A172 (cell line): ENCODE measurements at places on chromosomes 1 and 21. TPM values are rescaled to one million over a fixed set of nuclear protein-coding genes. Genes with fewer than 3 reads are reported as not detected.
A peak's percentile ranks its signal among the peaks of the same experiment; 100 is the strongest.

Gene H6PD
- 8.6 and 10.2 TPM in 2 replicates for total RNA-seq

Gene TINAGL1
- 178 and 257 TPM in 2 replicates for total RNA-seq

DNA sequence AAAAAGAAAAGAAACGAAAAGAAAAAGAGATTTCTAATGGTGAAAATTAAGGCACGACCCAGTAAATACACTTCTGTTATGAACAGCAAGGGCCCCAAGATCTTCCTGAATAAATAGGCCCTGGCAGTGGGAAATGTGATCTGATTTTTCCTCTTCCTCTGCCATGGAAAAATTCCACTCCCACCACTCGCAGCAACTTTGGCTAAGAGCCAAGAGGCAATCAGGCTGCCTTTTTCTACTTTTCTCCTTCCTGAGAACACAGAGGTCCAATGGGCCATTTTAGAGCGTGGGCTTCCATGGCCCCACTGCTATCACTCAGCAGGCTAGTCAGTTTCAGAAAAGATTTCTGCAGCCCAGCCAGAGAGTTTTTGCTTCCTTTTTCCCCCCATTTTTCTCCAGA is 33.7 kb upstream of the AK4 start:
- DNase-seq: no peak

Gene PRR9
- not detected in 2 replicates for total RNA-seq

DNA sequence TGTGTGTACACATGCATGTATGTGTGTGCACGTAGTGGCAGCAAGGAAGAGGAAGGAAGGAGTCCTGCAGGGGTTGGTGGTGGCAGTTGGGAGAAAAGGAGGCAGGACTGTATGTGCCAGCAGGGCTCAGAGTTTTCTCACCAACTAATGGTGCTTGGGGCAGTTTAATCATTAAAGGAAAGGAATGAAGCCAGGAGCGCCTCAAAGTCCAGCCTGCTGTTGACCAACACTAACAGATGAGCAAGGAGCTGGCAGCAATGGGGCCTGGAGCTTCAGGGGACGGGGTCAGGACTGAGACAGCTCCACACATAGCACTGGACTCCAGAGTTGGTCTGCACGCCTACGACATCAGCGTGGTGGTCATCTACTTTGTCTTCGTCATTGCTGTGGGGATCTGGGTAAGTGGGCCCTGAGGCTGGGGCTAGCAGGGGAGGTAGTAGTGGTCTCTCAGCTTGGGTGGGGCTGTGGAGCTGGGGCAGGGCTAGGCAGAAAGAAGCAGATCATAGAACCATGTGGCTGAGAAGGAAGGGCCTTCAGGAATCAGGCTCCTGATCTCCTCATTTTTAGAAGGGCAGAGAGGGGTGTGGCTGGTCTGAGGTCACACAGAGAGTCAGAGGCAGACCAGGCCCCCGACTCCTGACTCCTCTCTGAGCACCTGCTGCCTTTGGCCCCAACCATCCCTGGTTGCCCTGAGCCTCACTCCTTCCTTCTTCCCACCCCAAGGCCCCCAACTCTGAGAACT is at the start of gene SLC5A9:
SLC5A9 (plus strand) TSS at position 216 of the 742 bp plus-strand sequence; CDS start at position 237, 21 bp downstream.
- no peak for DNase-seq

Gene DMBX1
- 0.89 and 1.3 TPM in 2 replicates for total RNA-seq

DNA sequence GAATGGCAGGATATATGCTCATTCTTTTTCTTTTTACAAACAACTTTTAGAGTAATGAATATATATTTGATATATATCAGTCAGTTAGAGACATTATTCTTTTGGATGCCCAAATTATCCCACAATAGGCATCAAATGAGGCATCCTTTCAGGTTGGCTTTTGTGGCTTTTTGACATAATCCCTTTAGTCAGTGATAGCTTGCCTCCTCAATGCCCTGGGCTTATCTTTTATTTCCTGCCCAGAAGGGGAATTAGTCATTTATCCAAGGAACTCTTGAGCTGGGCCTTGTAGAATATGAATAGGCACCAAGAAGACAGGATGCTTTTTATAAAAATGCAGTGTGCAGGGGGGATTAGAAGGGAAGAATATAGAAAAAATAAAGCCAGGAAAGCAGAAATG is 22.2 kb downstream of the EPHX4 start:
- peak; percentile 2 for DNase-seq

DNA sequence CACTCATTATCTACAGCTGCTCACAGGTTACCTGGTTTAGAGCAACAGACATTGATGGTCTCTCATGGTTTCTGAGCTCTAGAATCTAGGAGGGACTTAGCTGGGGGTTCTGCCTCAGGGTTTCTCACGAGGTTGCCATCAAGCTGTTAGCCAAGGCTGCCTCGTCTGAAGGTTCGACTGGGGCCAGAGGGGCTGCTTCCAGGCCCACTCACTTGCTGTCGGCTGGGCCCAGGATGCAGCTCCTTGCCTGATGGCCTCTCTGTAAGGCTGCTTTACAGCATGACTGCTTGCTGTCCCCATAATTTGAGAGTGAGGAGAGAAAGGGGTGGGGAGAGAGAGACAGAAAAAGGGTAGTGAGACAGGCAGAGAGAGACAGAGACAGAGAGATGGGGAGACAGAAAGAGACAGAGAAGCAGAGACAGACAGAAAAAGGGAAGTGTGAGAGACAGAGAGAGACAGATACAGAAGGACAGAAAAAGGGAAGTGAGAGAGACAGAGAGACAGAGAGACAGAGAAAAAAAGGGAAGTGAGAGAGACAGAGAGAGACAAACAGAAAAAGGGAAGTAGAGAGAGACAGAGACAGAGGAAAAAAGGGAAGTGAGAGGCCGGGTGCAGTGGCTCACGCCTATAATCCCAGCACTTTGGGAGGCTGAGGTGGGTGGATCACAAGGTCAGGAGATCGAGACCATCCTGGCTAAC is 106.8 kb upstream of the C1orf174 start:
- DNase-seq: no peak

Gene AIRE
- not detected in 2 replicates for total RNA-seq

Gene ARHGEF11
- total RNA-seq: 21.5 and 21.7 TPM in 2 replicates
